ENCODE measurements at places on chromosomes 2 and 18. TPM values are rescaled to one million over a fixed set of nuclear protein-coding genes. Genes with fewer than 3 reads are reported as not detected.

DNA sequence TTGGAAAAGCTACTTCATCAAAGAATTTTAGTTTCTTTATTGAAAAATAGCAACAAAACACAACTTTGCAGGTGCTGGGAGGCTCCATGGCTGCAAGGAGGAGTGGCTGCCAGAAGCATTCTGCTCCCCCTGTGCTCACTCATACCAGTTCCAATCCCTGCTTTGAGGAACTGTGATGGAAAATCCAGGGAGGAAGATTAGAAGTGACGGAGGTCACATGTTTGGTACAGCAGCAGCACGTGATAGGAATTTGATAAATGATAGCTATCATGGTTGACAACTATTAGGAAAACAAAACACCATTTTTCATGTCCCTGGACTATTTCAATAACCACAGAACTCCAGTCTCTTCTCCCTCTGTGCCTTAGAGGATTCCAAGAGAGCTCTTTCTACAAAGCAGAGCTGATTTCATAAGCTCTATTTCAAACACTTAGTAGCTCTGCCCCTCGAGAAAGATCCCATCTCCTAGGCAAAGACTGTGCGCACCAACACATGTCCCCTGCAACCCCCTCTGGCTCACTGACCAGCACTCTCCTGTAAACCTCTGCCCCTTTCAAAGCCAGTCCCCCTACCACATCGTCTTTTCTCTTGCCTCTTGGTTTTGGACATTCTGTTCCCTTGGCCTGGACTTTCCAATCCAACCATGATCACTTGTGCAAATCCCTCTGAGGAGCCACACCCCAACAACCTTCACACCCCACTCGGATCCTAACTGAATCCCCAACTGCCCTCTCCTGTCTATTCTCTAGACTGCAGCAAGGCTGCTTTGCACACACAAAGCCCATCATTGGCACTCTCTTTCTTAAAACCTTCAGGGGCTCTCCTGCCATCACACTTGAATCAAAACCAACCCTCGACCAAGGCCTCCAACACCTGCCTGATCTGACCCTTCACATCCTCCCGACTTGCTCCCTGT is 352.4 kb upstream of the PKDCC start:
- H3K4me1 ChIP-seq, result peaks cover 27% of the 10 kb centered on the region
- no peak overlapping the region for H3K4me3 ChIP-seq
- peaks cover 7% of the 10 kb centered on the region for H3K27me3 ChIP-seq
- no peak for DNase-seq
- H3K27ac ChIP-seq, result no peak overlapping the region

DNA sequence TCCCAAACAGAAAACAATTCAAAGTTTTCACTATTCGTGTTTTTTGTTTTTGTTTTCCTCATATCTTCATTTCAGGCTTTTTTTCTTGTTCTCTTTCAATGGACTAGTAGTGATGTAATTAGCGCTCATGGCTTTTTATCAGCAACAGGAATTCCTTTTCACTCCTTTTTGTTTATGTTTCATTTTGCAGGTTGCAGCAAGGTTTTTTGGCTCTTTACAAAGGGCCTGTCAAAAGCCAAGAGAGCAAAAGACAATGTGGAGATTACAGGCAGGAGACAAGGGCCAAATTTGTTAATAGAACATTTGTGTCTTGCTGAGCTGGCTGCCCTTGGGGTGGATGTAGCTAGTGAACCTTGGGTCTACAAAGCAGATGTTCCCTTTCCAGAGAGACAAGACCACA is 467.4 kb upstream of the CDH20 start:
- H3K4me3 ChIP-seq, result no peak overlapping the region
- no peaks in the 10 kb centered on the region for H3K36me3 ChIP-seq
- no peaks in the 10 kb centered on the region for H3K4me1 ChIP-seq
- H3K27ac ChIP-seq, result no peak overlapping the region

DNA sequence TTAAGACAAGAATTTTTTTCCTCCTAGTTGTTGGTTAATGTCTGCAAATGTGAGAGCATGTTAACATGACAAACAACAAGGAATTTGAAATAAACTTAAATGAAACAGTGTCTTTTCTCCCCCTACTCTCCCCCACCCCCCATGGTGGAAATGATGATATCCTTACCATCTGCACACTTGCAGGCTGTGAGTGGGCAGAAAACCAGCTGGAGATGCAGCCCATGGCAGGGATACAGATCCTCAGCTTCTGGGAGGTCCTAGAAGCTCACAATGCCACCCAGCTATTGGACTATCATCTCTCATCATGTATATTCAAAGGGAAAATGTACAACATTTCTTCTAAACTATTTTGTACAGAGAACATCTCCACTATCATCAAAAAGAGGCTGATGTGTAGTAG is 196.8 kb downstream of the SLC8A1 start:
- H3K27me3 ChIP-seq, result no peaks in the 10 kb centered on the region
- H3K4me3 ChIP-seq, result no peak overlapping the region
- no peak for DNase-seq
- no peak overlapping the region for H3K27ac ChIP-seq

DNA sequence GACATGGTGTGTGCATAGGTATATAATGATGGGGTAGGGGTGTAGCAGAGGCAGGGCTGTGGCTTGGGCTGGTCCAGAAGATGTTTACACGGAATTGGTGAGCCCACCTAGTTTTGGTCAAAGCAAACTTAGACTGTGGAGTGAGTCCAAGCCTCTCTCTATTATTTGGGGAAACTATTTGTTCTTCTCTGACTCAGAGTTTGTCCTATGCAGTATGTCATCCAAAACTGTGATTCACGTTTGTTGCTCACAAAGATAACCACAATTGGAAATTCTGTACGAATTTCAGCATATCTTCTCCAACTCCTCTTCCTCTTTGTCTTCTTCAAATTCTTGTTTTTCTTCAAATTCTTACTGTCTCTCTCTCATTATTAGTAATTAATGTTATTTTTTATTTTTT is 292.9 kb downstream of the XIRP2 start:
- no peak for DNase-seq
- no peaks in the 10 kb centered on the region for H3K36me3 ChIP-seq
- peaks cover 4% of the 10 kb centered on the region for H3K27me3 ChIP-seq
- H3K4me1 ChIP-seq, result no peaks in the 10 kb centered on the region

DNA sequence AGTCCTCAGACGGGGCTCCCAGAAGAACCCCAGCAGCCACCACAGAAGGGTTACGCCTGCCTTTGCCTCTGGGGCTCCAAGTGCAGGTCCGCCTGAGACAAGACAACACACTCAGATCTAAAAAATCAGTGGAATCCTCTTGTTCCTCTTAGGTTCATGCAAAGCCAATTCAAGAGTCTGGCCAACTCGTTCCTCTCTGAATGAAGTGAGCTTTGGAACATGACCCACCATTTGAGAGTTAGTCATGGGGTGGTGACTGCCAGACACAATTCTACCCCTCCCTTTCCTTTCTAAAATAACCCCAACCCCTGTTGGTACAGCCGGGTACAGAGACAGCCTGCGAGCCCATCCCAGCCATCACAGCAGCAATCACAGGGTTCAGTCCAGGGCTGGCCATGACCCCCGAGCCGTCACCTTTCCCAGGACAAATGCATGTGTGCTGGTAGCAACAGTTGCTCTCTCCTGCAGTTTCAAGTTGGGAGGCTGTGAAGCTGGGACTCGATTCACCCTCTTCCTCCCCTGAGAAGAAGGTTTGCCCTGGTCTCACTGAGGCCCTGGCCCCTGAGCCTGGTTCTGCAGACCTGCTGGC is 183.1 kb upstream of the SH3BP4 start:
- no peak overlapping the region for H3K4me3 ChIP-seq
- H3K27ac ChIP-seq, result no peak overlapping the region
- H3K36me3 ChIP-seq, result no peaks in the 10 kb centered on the region
- peaks cover 10% of the 10 kb centered on the region for H3K27me3 ChIP-seq

GRCh38 chr2:101355401-101356054 is 31.8 kb downstream of the CREG2 start:
- H3K4me3 ChIP-seq, result no peak overlapping the region
- no peak overlapping the region for H3K27ac ChIP-seq
- no peaks in the 10 kb centered on the region for H3K27me3 ChIP-seq
- peaks cover 25% of the 10 kb centered on the region for H3K4me1 ChIP-seq
- H3K36me3 ChIP-seq, result no peaks in the 10 kb centered on the region

DNA sequence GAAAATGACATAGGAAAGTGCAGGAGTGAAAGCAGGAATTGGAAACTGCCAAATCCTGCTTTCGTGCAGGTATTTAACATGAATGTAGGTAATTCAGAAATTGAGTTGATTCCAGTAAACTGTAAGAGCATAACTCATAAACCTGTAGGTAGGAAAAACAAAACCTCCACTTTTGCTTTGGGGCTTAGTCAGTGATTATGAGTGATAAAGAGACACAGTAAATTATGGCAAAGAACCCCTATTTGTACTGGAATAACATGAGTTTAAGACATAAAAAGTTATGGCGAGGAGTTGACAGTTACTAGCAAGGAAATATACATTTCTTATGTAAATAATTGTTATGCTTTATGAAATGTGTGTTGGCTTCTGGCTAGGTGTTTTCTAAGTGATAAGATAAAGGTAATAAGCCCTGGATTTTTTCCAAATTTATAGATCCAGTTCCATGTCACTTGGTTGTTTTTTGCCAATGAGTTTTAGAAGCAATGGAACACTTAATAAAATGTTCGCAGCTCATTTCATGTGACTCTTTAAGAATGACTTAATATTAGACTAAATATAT is 17.3 kb downstream of the MAP3K20 start:
- H3K4me1 ChIP-seq, result peaks cover 29% of the 10 kb centered on the region
- H3K36me3 ChIP-seq, result peaks cover 7% of the 10 kb centered on the region
- DNase-seq, result no peak
- H3K27me3 ChIP-seq, result no peaks in the 10 kb centered on the region
- H3K27ac ChIP-seq, result peak overlapping the region; percentile 53

GRCh38 chr2:207332480-207333212 is 166.9 kb upstream of the KLF7 start:
- DNase-seq, result no peak
- H3K27ac ChIP-seq, result peak overlapping the region; percentile 14
- H3K4me3 ChIP-seq, result no peak overlapping the region
- no peaks in the 10 kb centered on the region for H3K36me3 ChIP-seq
- no peaks in the 10 kb centered on the region for H3K27me3 ChIP-seq
- H3K4me1 ChIP-seq, result peaks cover 26% of the 10 kb centered on the region

GRCh38 chr2:194550702-194551101 is 1106.3 kb upstream of the SLC39A10 start:
- H3K36me3 ChIP-seq, result no peaks in the 10 kb centered on the region
- peak overlapping the region; percentile 85 for H3K27ac ChIP-seq
- H3K27me3 ChIP-seq, result no peaks in the 10 kb centered on the region
- no peak overlapping the region for H3K4me3 ChIP-seq

- H3K4me3 ChIP-seq, result no peak overlapping the region
- no peak for DNase-seq
- H3K27me3 ChIP-seq, result peaks cover 40% of the 10 kb centered on the region
- H3K4me1 ChIP-seq, result peaks cover 20% of the 10 kb centered on the region
- no peaks in the 10 kb centered on the region for H3K36me3 ChIP-seq
These were observed 218.5 kb upstream of the SOX11 start for GRCh38 chr2:5473635-5474034.

DNA sequence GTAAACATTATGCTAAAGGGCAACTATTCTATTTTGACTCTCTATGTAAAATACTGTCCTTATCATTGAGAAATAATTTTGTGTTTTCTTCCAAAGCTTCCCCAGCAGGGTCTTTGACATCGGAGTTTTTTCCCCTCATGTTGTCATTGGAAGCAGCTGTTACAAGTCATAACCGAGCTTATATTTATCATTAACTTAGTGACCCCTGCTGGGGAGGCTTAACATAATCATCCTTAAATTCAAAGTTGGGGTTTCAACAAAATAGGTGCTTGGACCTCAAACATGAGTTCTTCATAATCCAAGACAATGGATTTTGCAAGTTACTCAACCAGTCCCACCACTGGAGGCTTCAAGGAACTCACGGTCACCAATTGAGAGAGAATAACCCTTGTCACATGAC is 330.9 kb downstream of the DCC start:
- no peaks in the 10 kb centered on the region for H3K4me1 ChIP-seq
- DNase-seq, result no peak
- H3K4me3 ChIP-seq, result no peak overlapping the region
- no peak overlapping the region for H3K27ac ChIP-seq

GRCh38 chr2:176160251-176160985 is 3.3 kb downstream of the HOXD3 start:
- no peak for DNase-seq
- H3K4me1 ChIP-seq, result peaks cover 23% of the 10 kb centered on the region
- no peaks in the 10 kb centered on the region for H3K36me3 ChIP-seq
- peak overlapping the region; percentile 20 for H3K4me3 ChIP-seq

GRCh38 chr2:182522405-182522896 is 95.6 kb upstream of the PDE1A start:
- H3K36me3 ChIP-seq, result no peaks in the 10 kb centered on the region
- no peak for DNase-seq
- H3K27ac ChIP-seq, result no peak overlapping the region
- no peak overlapping the region for H3K4me3 ChIP-seq
- H3K27me3 ChIP-seq, result no peaks in the 10 kb centered on the region

- H3K36me3 ChIP-seq, result no peaks in the 10 kb centered on the region
- H3K4me1 ChIP-seq, result peaks cover 4% of the 10 kb centered on the region
- H3K27me3 ChIP-seq, result peaks cover 18% of the 10 kb centered on the region
These were observed 58.3 kb downstream of the INSIG2 start for GRCh38 chr2:118146315-118147283.

DNA sequence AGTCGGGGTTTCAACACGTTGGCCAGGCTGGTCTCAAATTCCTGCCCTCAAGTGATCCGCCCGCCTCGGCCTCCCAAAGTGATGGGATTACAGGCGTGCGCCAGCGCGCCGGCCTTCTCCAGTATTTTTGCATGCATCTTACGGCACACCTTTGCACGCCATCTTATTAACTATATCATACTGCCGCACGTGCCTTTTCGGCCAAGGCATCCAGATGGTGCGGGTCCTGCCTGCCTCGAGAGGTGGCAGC is 765 bp upstream of the ING5 start:
- H3K27me3 ChIP-seq, result no peaks in the 10 kb centered on the region
- H3K36me3 ChIP-seq, result peaks cover 12% of the 10 kb centered on the region
- H3K4me3 ChIP-seq, result peak overlapping the region; percentile 73
- peak overlapping the region; percentile 83 for H3K27ac ChIP-seq
- H3K4me1 ChIP-seq, result peaks cover 10% of the 10 kb centered on the region
- no peak for DNase-seq

- no peak overlapping the region for H3K27ac ChIP-seq
- peaks cover 5% of the 10 kb centered on the region for H3K4me1 ChIP-seq
- no peak overlapping the region for H3K4me3 ChIP-seq
- H3K36me3 ChIP-seq, result no peaks in the 10 kb centered on the region
- DNase-seq, result no peak
- no peaks in the 10 kb centered on the region for H3K27me3 ChIP-seq
These were observed 1693.4 kb upstream of the SLC39A10 start for GRCh38 chr2:193963472-193964119.

Gene IL1A
- total RNA-seq, result 3.9 TPM

Gene FLACC1
- 1.1 TPM for total RNA-seq

Gene KANSL1L
- total RNA-seq, result 28.0 TPM

Gene LYG2
- total RNA-seq, result not detected

Gene KCNK3
- 6.6 TPM for total RNA-seq

Gene CPO
- total RNA-seq, result not detected

Gene LYPD1
- 6.7 TPM for total RNA-seq

Gene ANKRD30B
- total RNA-seq, result not detected
